ENCODE measurements at places on chromosomes 3 and 15.

GRCh38 chr15:38554354-38554753 lies 10.3 kb downstream of the RASGRP1 start:
- DNase-seq, result no peak

DNA sequence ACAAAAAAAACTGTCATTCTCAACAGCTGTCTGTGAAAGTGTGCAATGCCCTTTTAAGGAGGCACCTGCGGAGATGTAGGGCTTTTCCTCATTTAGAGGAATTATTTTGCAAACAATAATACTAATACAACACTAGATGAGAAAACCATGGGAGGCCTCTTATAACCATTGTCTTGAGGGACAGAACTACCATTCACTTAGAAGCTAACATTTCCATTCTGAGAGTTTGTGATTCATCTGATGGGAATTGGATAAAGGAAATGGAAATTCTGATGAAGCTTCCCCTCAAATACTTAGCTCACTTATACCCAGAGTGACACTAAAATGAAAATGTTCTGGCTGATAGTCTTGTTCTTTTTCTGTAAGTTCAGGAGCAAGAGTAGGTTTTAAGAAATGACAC lies 147.7 kb downstream of the CADPS start:
- DNase-seq, result no peak

GRCh38 chr3:41267975-41268640 lies 68.8 kb downstream of the CTNNB1 start:
- no peak for DNase-seq

- DNase-seq, result no peak
Observed at GRCh38 chr3:17300441-17300840, 415.7 kb downstream of the PLCL2 start.

DNA sequence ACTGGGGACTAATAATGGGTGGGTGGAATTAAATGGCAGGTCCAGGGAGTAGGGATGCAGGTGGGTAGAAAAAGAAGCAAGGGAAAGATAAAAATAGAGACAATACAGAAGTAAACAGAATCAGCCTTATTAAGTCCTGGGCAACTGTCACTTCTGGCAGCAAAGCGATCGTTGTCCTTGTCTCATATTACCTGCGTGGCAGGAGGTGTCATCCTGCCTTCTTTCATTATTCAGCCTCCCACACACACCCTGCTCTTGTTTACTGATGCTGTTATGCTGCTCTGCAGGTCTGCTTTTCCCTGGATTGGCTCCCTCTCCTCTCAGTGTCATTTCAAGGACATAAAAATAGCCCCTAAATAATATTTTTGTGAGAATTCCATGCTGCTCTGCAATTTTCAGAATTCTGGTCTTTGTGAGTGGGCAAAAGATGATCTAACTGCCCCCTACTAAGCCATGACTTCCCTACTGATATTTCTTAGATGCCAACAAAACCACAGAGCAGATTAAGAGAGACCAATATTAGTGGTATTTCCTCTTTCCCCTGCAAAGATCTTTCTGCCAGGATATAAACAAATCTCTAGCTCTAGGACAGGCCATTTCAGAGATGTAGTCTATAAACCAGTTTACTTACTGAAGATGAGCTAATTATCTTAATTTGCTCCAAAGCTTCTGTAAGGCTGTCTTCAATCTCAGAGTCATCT lies 8.5 kb downstream of the VEPH1 start:
- no peak for DNase-seq

DNA sequence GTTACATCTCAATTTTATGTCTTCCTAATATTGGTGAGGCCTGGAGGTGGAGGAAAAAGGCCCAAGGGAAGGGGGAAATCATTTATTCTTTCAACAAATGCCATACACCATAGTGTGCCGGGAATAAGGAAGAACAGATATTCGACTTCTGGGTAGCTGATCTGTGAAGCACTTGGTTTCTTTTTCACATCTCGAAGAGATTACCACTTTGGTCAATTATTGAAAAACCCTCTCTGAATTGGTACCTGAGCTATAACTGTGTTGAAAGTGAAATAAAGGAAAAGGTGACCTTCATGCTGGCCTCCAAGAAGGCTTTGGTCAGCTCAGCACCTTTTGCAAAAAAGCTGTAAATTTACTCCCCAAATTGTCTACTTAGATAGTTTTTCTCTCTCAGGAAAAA lies 14.2 kb upstream of the MB21D2 start:
- no peak for DNase-seq

DNA sequence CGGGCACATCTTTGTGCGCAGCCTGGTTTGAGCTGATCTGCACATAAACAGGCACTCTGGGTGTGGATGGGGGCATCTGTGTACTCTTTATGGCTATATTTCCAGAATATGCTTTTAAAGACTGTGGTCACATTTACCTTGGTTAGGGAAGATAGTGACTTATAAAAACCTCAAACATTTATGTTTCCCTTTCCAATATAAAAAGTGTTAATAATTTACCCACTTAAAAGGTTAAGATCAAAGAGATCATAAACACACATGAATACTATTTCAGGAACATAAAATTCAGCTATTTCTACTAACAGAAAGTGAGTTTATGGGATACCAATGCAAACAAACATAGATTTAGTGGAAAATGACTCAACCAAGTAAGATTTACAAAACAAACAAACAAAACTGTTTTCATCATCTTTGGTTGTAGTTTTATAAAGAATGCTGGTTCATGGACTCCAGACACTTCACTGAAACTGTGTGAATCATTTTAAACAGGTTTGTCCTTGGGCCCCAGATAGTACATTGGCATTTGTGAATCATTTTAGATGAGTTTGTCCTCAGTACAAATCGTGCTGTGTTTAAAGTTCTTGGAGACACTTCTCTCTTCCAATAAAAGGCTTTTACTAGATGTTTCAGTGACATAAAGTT lies 253.5 kb upstream of the CTDSPL start:
- no peak for DNase-seq

DNA sequence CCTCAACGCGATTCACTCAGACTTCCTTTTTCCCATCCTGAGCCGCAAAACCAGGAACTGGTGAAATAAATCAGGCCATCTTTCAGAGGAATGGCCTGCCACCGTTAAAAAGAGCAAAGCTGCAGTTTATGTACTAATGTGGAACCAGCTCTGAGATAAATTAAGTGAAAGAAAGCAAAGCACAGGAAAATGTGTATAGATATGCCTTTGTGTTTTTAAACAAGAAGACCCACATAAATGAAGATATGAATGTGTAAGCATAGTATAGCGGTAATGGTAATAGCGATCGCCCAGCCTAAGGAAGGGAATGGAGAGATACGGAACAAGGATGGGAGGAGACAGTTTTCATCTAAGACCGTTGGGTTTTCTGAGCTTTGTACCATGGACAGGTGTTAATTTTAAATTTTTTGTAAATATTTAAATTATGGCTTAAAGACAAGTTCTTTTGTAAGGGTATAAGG lies 30.8 kb upstream of the RPN1 start:
- DNase-seq, result no peak

DNA sequence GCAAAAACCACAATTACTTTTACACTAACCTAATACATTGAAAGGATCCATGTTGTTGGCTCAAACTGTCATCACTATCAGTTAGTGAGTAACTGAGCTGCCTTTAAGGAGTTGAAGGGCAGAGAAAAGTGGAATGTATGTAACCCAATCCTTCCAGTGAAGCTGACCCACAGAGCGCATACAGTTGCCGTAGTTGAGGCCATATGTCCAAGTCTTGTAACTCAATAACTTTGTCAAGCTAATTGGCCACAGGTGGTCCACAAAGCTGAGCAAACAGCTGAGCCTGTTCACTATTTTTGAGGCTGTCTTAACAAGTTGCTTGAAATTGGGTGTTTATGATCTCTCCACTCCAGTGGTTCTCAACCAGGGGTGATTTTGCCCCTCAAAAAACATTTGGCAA lies 169.0 kb upstream of the SLC24A5 start:
- DNase-seq, result no peak

GRCh38 chr15:48292458-48292857 lies 38.8 kb upstream of the DUT start:
- no peak for DNase-seq

DNA sequence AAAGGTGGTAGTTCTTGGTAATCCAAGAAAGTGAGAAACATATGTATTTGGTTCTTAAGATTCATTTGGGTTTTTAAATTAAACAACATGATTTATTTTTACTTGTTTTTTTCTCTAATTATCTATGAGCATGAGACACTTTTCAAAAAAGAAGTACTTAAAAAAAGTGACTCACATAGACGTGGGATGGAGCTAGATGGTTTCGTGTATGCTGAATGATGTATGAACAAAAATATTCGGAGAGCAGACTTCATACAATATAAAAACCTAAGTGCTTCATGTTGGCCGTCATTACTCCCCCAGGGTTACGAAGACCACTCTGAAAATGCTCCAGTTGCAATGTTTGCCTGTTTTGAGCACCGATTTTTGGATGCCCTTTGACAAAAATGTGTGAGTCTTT lies 90.9 kb downstream of the RORA start:
- DNase-seq, result no peak

DNA sequence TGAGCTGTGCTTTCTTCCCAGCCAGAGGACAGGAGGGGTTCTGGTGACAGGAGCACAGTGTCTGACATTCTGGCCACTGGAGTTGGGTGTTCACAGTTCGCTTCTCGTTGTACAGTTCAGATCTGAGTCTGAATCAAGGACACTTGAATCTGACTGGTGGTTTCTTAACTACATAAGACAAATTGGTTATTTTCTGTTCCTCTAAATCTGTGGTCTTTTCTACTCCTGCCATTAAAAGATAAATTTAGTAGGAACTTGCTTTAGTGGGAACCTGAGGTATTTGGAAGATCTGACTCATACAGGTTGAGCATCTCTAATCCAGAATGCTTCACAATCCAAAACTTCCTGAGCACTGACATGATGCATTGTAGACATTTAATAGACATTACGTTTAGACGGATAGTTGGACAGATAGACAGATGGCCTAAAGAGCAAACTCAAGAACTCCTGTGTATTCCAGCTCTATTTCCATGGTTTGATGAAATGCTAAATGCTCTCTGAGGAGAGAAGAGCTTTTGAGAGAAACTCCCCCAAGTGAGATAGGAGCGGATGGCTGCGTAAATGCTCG lies 71.0 kb downstream of the CCK start:
- DNase-seq, result no peak

- DNase-seq, result peak; percentile 17
Observed at GRCh38 chr3:189160519-189161309, 11.1 kb upstream of the TPRG1 start.

DNA sequence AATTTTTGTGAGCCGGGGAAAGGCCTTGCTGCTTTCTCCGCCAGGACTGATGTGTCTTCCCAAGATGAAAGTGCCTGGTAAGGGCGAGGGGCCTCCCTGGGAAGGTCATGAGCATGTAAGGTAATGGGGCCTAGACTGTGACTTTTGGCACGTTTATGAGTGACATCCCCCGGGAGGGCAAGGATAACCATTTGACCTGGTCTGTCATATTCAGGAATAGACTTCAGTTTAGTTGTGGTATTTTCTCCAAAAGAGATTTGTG lies 631 bp upstream of the CNBP start:
- peak; percentile 34 for DNase-seq

GRCh38 chr15:72998681-72999466 lies 53.4 kb upstream of the NEO1 start:
- DNase-seq, result no peak

DNA sequence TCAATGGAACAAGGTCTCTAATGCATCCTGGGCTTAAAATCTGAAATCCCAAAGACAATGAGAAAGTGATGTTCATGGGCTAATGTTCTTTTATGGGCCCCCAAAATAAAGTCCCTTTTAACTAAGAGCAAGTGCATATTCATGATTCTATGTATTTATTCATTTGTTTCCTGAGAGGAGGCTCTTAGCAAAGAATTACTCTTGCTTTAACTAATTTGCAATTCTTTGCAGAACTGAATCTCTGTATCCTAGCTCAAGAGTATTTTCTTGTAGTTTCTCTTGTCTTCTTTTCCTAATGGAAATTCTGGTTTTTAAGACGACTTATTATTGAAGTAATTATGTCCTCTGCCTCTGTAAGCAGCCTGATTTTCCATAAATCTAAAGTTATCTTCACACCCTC lies 202.2 kb upstream of the TP63 start:
- no peak for DNase-seq

GRCh38 chr3:15783361-15783969 lies 14.3 kb downstream of the ANKRD28 start:
- DNase-seq, result no peak

GRCh38 chr15:92809880-92810361 lies 90.2 kb upstream of the CHD2 start:
- DNase-seq, result no peak

GRCh38 chr3:113132571-113132996 lies 78.8 kb upstream of the BOC start:
- DNase-seq, result no peak

- peak; percentile 85 for DNase-seq
Observed at GRCh38 chr15:70853318-70853972, 512 bp downstream of the LARP6 start.

DNA sequence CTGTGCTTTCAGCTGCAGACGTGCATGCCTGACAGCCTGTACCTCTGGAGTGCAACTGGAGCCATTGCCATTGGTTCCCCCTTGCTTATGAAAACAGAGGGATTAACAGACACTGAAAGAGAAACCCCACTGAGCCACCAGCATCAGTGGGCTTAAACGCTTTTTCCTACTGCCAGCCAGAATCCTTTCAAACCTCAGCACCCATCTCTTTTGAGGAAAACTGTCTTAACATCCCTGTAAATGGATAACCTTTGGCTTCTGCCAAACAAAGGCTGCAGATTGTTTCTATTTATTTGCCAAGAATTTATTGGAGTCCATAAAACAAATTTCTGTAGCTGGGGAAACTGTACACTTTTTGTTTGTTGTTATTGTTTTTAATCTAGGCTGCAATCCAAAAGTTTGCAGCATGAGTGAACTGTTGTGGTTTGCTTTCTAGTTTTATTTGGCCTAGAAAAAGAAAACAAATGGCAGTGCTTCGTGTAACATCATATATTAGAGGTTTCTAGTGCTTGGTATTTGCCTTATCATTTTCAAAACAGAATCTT lies 369.2 kb upstream of the IL12A start:
- no peak for DNase-seq

GRCh38 chr15:89802986-89803824 lies 11.4 kb downstream of the ANPEP start:
- no peak for DNase-seq

GRCh38 chr15:32135335-32135734 lies 105.0 kb downstream of the CHRNA7 start:
- no peak for DNase-seq

- no peak for DNase-seq
Observed at GRCh38 chr3:133282236-133282635, 117.6 kb upstream of the BFSP2 start.

- no peak for DNase-seq
Observed at GRCh38 chr3:2525968-2526367, 427.3 kb downstream of the CNTN4 start.

DNA sequence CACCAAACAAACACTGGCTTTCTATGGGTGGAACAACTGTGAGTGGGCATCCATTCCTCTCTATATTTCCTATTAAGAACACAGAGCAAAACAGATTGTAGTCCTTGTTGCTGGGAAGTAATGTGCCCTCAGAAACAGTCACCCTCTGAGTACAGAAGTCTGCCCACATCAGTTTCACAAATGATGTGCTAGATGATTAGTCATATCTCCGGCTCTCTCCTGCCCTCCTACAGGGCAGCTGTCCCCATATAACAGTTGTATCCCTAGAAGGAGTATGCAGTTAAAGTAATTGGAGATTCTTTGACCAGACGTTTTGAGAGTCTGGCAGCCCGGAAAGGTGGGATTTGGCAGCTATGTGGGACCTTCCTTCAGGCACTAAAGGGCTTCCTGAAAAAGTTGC lies 159.9 kb downstream of the APBA2 start:
- DNase-seq, result no peak

Data from GM23338 (cell line).